ENCODE measurements at places on chromosomes 2 and 18.

GRCh38 chr2:101052147-101052546 lies 50.1 kb downstream of the RPL31 start:
- no peak for DNase-seq

- no peak for DNase-seq
Observed at GRCh38 chr2:101887328-101887727, 104.4 kb upstream of the IL1R2 start.

DNA sequence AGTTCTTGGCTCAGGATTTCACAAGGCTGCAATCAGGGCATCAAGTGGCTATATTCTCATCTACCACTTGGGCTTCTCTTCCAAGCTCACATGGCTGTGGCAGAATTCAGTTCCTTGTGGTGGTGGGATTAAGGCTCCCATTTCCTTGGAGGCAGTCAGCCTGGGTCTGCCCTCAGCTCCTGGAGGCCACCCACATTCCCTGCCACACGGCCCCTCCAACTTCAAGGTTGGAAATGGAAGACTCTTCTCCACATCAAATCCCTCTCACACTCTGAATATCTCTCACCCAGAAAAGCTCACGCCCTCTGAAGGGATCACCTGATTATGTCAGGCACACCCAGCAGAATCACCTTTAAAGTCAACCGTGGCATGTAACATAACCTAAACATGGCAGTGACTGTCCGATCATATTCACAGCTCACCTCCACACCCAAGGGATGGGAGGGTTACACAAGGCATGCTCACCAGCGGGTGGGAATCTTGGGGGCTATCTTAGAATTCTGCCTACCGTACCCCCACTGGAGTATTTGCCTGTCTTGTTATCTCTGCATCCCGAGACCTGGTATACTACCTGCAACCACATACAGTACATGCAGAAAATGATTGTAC lies 256.2 kb upstream of the KLHL29 start:
- no peak for DNase-seq

- peak; percentile 10 for DNase-seq
Observed at GRCh38 chr2:118294063-118294462, 205.8 kb downstream of the INSIG2 start.

DNA sequence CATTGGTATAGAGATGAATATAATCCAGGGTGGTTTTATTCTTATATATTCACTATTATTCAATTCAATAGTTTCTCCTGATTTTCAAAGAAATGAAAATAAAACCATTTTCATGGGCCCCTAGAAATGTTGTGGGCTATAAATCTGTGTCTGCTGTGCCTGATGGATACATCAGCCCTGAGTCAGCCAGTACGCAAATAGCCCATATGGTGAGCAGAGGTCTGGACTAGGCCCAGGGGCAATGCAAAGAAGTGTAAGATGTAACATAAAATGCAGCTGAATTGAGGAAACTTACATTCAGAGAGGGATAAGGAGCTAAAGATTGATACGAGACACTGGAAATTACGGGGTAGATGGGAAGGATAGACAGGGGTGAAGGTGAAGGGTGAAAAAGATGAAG lies 122.5 kb downstream of the MAIP1 start:
- no peak for DNase-seq

GRCh38 chr2:191012845-191013681 lies 908 bp downstream of the STAT1 start:
- DNase-seq, result peak; percentile 56

DNA sequence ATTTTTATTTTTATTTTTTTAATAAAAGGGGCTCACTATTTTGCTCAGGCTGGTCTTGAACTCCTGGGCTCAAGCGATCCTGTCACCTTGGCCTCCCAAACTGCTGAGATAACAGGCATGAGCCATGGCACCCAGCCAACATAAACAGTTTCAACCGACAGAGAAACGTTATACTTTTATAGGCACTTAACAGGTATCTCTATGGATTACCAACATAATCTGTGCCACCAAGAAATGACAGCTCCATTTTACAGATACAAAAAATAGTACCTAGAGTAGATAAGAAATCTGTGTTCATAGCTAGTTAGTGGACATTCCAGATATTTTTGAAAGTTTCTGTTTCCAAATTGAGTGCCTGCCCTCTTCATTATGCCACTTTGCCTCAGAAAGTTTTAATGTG lies 1316.7 kb downstream of the LRP1B start:
- DNase-seq, result no peak

DNA sequence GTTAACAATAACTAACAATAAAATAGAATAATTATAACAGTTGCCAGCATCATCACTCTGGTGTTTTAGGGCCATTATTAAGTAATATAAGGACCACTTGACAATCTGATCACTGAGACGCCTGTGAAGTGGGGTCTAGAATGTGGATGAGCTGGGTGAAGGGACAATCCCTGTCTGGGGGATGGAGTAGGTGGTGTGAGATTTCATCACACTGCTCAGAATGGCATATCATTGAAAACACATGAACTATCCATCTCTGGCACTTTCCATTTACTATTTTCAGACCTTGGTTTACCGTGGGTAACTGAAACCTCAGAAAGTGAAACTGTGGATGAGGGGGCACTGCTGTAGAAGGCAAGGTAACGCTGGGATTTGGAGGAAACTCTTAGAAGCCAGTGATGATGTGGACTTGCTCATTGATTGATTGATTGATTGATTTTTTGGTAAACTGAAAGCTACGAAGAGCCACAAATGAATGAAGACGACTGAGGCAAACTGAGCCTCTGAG lies 204.4 kb upstream of the TWIST2 start:
- no peak for DNase-seq

DNA sequence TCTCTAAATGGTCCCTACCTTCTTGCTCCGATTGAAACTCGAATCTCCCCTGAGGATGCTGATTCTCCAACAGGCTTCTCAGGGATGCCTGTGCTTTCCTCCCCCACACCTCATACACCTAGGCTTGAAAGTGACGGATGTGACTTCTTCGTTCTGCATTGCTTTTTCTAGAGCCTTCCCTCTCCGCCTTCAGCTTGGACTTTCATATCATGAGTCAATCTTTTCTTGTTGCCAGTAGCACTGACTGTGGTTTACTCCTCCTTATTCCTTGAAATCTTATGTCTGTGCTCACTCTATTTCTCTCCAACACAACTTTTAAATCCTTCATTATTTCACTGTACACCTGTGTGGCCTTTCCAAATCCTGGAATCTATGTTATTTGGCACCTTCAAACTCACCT lies 451.4 kb downstream of the TMX3 start:
- no peak for DNase-seq

GRCh38 chr18:2480536-2480935 lies 90.8 kb downstream of the METTL4 start:
- no peak for DNase-seq

- no peak for DNase-seq
Observed at GRCh38 chr18:58502628-58503027, 126.3 kb downstream of the ALPK2 start.

Data from MV-4-11 (cell line).